ENCODE measurements at places on chromosomes 4 and X. TPM values are rescaled to one million over a fixed set of nuclear protein-coding genes. Genes with fewer than 3 reads are reported as not detected.

NAA15 gene
- total RNA-seq = 16.5 TPM

TCEAL7 gene
- total RNA-seq = 2.3 TPM

RNF128 gene
- total RNA-seq = 20.4 TPM

COL4A6 gene
- 0.52 TPM for total RNA-seq

USP17L21 gene
- not detected for total RNA-seq

CENPE gene
- total RNA-seq = 0.33 TPM

GLRB gene
- 7.0 TPM for total RNA-seq

NKX1-1 gene
- not detected for total RNA-seq

DNA sequence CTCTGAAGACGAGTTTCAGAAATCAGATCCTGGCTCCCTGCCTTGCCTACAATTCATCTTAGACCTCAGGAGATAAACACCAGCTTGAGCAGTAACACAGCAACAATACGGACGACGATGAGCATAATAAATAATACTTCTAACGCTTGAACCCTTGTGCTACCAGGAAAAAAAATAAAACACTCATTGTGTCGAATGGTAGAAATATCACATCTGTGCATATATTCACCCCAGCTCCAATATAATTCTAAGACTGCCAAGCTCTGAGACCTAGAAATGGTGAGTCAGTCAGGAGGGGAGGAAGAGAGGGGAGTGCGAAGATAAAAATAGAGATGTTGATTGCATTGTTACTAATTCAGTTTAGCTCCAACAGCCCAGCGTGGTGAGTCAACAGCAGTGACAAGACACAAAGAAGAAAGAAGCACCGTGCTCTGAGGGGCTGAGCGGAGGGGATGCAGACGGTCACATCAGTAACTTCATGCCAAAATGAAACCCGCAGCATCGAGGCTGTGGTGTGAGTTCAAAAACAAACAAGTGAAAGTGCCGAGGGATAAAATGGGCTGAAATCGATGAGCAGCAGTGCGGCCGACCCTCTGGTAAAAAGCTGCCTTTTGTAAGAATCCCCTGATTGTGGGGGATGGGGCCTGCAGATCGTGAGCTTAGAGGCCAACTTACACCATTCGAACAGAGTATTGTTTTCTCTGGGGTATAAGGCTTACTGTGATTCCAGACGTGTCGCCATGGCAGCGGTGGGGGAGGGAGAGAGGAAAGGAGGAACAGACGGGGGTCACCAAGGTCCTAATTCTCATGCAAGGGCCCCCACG is 150.4 kb downstream of the MGST2 start:
- H3K4me3 ChIP-seq = no peak overlapping the region
- peak; percentile 30 for DNase-seq
- no peaks in the 10 kb centered on the region for H3K27me3 ChIP-seq
- peaks cover 16% of the 10 kb centered on the region for H3K4me1 ChIP-seq
- no peaks in the 10 kb centered on the region for H3K36me3 ChIP-seq

- no peaks in the 10 kb centered on the region for H3K27me3 ChIP-seq
- peaks cover 35% of the 10 kb centered on the region for H3K4me1 ChIP-seq
- DNase-seq = no peak
- no peaks in the 10 kb centered on the region for H3K36me3 ChIP-seq
Measured at GRCh38 chrX:110086162-110086915, 83.4 kb downstream of the TMEM164 start.

DNA sequence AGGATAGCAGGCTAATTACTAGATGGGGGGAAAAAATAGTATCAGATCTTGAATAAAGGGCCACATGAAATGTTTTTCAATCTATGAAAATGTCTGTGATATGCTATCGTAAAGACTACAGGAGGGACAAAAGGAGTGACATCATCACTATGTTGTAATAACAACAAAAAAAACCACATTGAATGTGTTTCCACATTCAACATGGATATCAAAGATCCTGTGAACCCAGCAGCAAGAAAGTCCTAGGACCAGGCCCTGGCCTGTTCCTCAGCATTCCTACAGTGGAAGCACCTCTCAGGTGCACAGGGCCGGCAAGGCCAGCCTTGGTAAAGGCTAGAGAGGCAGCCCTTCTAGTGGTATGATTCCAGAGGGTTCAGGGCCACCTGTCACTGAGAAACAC is 118.3 kb downstream of the RELL1 start:
- no peak overlapping the region for H3K27ac ChIP-seq
- H3K27me3 ChIP-seq = no peaks in the 10 kb centered on the region
- no peak overlapping the region for H3K4me3 ChIP-seq

GRCh38 chr4:8656185-8656517 is 63.6 kb downstream of the CPZ start:
- no peak overlapping the region for H3K27ac ChIP-seq
- H3K4me3 ChIP-seq = no peak overlapping the region
- no peaks in the 10 kb centered on the region for H3K36me3 ChIP-seq

DNA sequence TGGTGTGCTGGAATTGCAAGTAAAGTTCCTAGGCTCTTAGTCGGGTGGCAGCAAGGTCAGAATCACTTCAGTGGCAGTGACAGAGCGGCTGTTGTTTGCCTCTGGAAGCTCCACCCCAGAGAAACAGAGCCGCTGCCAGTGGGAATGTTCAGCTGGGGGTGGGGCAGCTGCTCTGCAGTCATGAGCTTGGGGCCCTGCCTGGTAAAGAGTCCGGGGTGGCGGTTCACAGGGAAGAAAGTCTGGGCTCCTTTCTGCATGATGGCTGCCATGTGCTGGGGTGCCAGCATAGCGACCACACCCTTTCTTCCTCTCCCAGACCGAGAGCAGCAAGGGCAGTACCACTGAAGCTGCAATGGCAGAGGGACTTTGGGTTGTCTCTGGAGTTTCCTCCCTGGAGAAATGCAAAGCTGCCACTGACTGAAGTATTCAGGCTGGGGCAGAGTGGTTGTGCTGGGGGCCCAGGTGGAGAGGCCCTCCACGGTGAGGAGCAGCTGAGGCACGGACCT is 108.8 kb upstream of the CENPE start:
- peaks cover 8% of the 10 kb centered on the region for H3K4me1 ChIP-seq
- DNase-seq = peak; percentile 10
- no peak overlapping the region for H3K4me3 ChIP-seq
- no peaks in the 10 kb centered on the region for H3K36me3 ChIP-seq
- no peak overlapping the region for H3K27ac ChIP-seq

DNA sequence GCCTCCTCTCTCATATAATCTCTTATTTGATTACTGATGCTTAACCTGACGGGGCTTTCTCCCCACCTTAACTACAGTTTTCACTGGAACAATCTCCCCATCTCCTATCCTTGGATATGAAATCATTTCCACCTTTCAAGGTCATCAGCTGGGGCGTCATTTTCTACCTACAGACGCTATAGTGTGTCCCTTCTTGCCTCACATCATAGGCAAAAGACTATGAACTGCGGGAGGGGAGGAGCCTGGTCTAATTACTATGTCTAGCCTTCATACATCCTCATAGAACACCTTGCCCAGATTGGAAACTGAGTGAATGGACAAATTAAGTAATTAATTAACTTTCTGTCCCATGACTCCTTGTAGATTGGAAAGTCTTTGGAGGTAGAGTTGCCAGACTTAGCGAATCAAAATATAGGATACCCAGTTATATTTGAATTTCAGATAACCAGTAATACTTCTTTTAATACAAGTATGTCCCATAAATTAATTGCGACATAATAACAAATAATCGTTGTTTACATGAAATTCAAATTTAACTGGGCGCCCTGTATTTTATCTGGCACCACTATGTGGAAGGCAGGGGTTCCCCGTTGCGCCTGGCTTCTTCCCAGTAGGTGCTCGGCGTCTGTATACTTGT is 752 bp upstream of the ATP6AP2 start:
- H3K27ac ChIP-seq = peak overlapping the region; percentile 95
- peak overlapping the region; percentile 27 for H3K4me3 ChIP-seq
- no peaks in the 10 kb centered on the region for H3K36me3 ChIP-seq
- H3K27me3 ChIP-seq = no peaks in the 10 kb centered on the region
- peaks cover 12% of the 10 kb centered on the region for H3K4me1 ChIP-seq

DNA sequence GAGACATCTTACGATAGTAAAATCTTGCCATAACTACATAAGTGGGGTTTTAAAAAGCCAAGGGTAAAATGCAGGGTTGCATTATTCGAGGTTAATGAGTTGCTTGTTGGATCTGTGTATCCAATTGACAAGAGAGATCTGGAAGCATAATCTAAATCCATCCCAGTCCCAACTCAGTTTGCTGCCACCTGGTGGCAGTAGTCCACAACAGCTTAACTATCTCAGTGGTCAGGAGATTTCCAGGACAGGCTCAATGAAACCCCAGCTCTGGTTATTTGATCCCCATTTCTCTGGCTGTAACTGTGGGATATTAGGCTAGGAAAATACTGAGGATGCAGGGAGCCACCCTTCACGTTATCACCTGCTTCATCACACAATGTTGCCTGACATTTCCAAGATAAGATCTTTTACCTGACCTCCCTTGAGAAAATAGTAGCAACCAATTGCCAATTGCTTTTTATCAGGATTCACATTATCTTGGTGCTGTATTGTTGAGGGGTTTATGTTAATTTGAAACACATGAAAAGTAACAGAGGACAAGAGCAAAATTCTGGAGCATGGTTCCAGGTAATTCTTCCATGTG is 88.2 kb upstream of the TNIP3 start:
- H3K36me3 ChIP-seq = no peaks in the 10 kb centered on the region
- no peak overlapping the region for H3K4me3 ChIP-seq
- no peak overlapping the region for H3K27ac ChIP-seq
- no peaks in the 10 kb centered on the region for H3K4me1 ChIP-seq

DNA sequence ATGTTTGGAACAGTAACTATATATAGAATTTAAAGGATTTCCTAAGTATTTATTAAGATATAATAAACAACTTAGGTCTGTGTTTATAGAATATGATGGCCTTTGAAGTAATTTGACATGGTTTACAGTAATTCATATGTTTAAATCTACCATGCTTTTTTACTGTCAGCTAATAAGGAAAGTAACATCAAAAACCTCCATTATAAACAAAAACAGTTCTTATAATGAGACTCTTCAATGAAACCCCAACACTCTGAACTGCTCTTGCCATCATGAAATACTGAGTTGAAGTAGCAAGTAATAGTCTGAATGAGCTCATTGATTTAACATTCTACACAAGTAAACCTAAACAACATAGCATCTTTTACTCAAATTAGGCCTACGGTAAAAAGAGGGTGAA is 1236.5 kb downstream of the FSTL5 start:
- no peak overlapping the region for H3K27ac ChIP-seq
- no peaks in the 10 kb centered on the region for H3K27me3 ChIP-seq
- DNase-seq = no peak
- no peak overlapping the region for H3K4me3 ChIP-seq
- no peaks in the 10 kb centered on the region for H3K4me1 ChIP-seq

GRCh38 chr4:122584519-122584918 is 36.3 kb downstream of the IL21 start:
- no peaks in the 10 kb centered on the region for H3K36me3 ChIP-seq
- no peak overlapping the region for H3K4me3 ChIP-seq
- DNase-seq = no peak

DNA sequence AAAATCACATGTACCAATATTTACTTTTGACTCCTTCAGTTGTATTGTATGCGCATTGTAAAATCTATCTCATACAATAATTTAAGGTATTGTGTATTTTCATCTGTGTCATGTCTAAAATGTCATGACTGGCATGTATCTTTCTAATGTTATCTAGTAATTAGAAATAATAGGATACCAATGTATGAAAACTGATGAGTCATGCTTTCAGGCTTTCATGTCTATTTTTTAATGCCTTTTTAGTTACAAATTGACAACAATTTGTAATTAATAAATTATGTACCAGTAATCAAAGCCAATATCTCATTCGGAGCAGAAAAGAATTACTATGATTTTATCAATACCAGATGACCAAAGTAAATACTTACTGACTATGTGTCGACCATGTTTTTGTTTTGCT is 107.7 kb downstream of the GALNTL6 start:
- H3K27ac ChIP-seq = no peak overlapping the region
- no peaks in the 10 kb centered on the region for H3K4me1 ChIP-seq
- DNase-seq = no peak
- H3K36me3 ChIP-seq = no peaks in the 10 kb centered on the region

DNA sequence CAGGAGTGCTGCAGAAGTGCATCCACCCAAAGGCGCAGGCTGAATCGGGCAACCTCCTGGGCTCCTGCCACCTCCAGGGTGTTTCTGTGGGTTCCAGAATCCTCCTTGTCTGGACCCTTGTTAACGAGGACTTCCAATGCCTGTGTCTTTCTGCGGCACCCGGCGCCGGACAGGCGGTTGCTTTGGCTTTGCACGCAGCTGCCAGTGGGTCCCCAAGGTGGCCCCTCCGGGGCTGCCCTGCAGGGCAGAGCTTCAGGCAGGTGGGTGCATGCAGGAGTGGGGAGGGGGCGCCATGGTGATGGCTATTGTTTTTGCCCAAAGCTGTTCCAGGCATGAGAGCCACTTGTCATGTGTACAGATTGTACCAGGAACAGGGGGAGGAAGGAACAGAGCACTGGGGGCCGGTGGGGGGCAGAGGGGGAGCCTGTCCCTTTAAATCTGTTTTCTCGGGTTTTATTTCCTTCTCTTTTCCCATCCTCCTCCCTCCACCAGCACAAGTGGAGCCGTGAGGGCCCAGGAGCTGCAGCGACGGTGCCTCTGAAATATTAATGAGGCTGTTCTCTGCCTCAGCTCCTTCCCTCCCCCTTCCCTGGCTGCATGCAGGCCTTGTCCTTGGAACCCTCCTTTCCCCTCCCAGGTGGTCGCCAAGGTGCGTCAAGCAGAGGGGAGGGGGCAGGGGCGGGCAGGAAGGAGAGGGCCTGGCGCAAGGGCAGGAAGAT is 13.1 kb downstream of the ATP2B3 start:
- no peak for DNase-seq
- no peaks in the 10 kb centered on the region for H3K4me1 ChIP-seq
- H3K36me3 ChIP-seq = no peaks in the 10 kb centered on the region
- H3K27ac ChIP-seq = no peak overlapping the region

- no peak overlapping the region for H3K27ac ChIP-seq
- no peaks in the 10 kb centered on the region for H3K36me3 ChIP-seq
- H3K4me3 ChIP-seq = no peak overlapping the region
- H3K4me1 ChIP-seq = no peaks in the 10 kb centered on the region
Measured at GRCh38 chrX:147901461-147902126, 10.1 kb upstream of the FMR1 start.

- H3K27ac ChIP-seq = no peak overlapping the region
- H3K27me3 ChIP-seq = no peaks in the 10 kb centered on the region
- no peak overlapping the region for H3K4me3 ChIP-seq
- no peak for DNase-seq
- no peaks in the 10 kb centered on the region for H3K36me3 ChIP-seq
Measured at GRCh38 chr4:145498430-145498829, 16.8 kb downstream of the SMAD1 start.

- H3K27me3 ChIP-seq = no peaks in the 10 kb centered on the region
- peak within 1 kb of the TSS; percentile 47 for H3K27ac ChIP-seq
- H3K36me3 ChIP-seq = no peaks in the 10 kb centered on the region
- peaks cover 42% of the 10 kb centered on the region for H3K4me1 ChIP-seq
Measured at GRCh38 chr4:109847896-109848442, at the start of gene LRIT3. Gene LRIT3 (plus strand): TSS chr4:109848107. CDS start chr4:109848202, 95 bp downstream.

- no peaks in the 10 kb centered on the region for H3K4me1 ChIP-seq
- no peaks in the 10 kb centered on the region for H3K36me3 ChIP-seq
- DNase-seq = no peak
- no peak overlapping the region for H3K27ac ChIP-seq
- H3K4me3 ChIP-seq = no peak overlapping the region
Measured at GRCh38 chr4:66048861-66049260, 378.6 kb upstream of the EPHA5 start.

- H3K4me1 ChIP-seq = no peaks in the 10 kb centered on the region
- H3K4me3 ChIP-seq = no peak overlapping the region
- no peak for DNase-seq
- no peaks in the 10 kb centered on the region for H3K27me3 ChIP-seq
- H3K27ac ChIP-seq = no peak overlapping the region
- H3K36me3 ChIP-seq = no peaks in the 10 kb centered on the region
Measured at GRCh38 chr4:78880874-78881492, 58.3 kb downstream of the PAQR3 start.
